NCI-H1417 treated with DMSO at 0.1 percent for 48 hours (cell line): ENCODE measurements at places on chromosomes 12 and 14.

DNA sequence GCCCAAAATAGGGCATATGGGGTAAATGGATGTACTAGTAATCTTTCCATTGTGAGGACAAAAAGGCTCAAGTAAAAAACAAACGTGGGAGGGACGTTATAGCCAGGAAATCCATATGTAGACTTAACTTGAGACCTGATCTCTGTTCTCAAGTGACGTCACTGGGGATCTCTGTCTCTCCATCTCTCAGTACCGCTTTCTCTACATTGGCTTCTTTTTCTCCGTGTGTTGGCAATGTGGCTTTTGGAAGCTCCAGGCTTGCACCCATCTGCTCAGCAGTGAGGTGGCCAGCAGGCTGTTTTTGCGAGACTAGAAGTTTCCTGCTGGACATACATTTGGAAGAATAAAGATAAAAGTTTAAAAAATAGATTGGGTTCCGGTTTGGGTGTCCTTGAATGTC lies 66.0 kb upstream of the NRXN3 start:
- DNase-seq: no peak

GRCh38 chr12:22164139-22164538 lies 118.1 kb downstream of the CMAS start:
- no peak for DNase-seq

DNA sequence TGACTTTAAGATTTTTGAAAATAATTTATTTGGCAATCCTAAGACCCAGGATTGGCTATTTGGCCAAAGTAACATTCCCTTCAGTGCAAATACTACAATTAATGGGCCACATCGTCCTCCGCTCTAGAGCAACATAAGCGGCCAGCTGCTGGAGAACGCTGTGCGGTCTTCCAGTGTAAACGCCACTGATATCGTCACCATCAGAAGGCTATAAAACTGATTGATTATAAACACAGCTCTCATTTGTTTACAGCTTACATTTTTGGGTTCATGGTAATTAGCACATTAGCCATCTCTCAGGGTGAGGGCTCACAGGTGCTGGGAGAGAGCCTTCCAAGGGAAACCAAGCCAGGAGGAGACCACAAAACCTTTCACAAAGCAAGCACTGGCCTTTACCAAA lies 130.1 kb upstream of the BMP4 start:
- DNase-seq: no peak

DNA sequence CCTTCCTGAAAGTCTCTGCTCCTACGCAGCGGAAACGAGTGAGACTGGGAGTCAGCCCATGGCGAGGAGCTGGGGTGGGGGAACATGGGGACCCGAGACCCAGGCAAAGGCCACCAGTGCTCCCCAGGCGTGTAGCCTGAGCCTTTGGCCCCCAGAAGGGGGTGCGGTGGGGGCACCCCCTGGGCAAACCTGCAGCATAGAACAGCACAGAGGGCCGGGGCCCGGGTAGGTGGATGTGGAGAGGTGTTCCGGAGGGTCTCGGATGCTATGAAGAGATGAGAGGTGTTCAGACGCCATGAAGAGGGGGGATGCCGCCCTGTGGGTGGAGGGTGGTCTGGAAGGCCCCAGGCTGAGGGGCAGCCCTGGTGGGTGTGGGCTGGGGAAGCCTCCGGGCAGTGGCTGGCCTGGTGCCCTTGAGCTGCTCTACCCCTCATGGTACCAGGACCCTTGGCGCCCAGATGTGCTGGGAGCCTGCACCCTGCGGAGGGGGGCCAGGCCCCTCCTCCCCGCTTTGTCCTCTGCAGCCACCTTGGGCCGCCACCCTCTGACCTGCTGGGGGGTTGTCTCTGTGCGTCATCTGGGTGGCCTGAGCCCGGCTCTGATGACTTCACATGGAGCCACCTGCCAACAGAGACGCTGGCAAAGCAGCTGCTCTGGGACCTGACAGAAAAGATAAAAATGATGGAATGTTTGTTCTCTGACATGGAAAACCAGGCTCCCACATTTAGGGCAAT lies 83.4 kb downstream of the KIF26A start:
- no peak for DNase-seq

DNA sequence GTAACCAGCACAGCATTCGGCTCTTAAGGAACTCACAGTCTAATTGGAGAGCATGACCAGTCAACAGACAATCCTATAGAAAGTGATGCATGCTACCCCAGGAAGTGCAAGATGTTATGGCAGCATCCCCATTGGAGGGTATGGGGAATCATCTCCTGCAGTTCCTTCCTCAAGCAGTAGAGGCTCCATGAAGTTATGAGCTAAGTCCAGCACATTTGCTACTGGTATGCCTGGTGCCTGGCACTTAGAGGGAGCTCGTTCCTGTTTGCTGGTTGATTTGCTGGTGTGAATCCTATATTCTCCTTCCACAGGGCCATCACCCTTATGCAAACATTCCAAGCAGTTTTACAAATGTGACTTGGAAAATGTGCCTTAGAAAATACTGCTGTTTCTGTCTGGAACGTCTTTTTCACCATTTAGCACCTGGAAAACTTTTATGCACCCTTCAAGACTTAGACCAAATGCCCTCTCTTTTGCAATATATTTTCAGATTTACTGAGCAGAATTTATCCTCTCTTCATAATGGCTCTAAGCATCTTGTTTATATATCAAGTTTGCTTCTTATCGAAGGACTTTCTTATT lies 136.1 kb upstream of the WSCD2 start:
- DNase-seq: no peak

DNA sequence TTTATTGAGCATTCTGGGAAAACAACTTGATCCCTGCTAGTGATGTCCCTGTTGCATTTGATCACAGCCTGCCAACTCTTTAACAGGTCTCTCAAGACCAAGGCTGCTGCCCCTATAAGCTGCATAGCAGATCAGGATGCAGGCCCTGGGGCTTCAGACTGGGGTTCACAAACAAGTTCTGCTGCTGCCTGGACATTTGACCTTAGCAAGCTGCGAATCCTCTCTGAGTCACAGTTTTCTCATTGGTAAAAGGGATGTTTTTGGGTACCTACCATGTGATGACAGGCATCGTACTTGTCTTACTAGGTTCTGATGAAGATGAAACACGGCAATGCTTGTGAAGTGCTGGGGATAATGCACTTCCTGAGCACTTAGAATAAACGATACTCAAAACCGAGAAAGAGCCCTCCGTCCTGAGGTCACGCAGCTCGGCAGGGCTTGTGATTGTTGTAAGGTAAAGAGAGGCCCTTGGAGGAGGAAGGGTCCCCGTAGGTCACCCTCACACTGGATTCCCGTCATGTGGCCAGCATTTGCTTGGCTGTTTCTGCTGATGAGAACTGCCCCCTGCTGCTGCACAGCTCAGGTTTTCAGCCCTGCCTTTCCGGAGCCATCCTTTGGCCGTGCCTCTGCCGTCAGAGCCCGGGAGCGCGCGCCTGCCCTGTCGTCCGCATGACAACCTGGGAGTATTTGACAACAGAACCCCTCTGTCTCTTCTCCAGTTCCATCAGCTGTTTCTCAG lies 39.1 kb downstream of the TSPAN9 start:
- DNase-seq: no peak

- DNase-seq: no peak
These were observed 25.9 kb downstream of the TIGAR start for GRCh38 chr12:4346931-4347330.
